ENCODE measurements at places on chromosomes 3 and 15.
A peak's percentile ranks its signal among the peaks of the same experiment; 100 is the strongest.

DNA sequence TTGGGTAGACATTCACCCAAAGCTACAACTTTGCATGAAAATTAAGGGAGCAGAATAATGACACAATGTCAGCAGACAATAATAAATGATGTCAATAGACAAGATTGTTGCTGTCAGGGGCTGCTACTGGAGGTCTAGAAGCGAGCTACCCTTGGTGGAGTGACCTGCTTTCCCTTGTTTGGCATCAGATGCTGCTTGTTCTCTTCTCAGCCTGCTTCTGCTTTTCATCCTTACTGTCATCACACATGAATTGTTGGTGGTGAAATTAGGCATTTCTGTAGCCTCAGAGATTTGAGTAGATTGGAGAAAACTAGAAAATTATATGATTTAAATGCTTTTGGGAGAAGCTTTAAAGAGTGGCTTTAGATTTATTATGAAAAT, 193.8 kb downstream of the NR1D2 start:
- DNase-seq = no peak

DNA sequence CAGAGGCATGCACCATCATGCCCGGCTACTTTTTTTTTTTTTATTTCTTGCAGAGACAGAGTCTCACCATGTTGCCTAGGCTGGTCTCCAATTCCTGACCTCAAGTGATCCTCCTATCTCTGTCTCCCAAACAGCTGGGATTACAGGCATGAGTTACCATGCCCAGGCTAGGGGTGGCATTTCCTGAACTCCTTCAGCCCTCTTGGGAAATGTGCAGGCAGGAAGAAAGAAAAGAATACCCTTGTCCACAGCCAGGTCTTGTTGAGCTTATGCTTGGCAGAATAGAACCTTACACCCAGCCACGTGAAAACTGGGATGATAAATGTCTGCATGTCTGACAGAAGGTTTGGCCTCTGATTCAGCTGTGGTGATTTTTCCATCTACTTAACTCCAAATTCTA, 30.2 kb upstream of the SNRPN start:
- no peak for DNase-seq

- DNase-seq = no peak
Measured at GRCh38 chr3:140391061-140391460, 286.8 kb upstream of the TRIM42 start.

GRCh38 chr3:116552246-116552645, 107.0 kb upstream of the LSAMP start:
- DNase-seq = no peak

DNA sequence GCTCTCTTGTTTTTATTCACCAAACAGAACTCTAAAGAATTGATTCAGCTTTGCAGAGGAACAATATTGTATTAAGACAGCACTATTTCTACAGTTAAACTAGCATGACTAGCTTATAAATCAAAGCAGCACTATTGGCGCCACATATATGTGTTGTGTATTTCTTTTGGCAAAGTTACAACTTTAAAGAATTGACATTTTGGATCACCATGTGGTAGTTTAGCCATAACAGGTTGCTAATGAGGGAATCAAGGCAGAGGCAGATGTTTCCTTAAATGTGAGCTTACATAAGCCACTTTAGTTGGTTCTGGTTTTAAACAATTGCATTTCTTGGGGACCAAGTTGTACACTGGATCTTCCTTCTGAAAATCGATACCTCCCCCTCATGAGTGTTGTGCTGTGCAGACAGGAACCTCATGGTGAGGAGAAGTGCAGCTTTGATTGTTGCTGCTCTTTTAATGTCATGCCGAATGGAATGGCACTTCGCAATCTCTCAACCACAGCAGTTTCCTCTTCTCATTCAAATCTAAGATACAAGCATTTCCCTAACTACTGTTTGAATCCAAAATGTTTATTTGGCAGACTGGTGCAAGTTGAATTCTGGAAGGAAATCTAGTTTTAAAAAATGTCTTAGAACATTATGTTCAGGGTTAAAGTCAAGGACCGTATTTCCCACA, 151.2 kb downstream of the MYRIP start:
- no peak for DNase-seq

DNA sequence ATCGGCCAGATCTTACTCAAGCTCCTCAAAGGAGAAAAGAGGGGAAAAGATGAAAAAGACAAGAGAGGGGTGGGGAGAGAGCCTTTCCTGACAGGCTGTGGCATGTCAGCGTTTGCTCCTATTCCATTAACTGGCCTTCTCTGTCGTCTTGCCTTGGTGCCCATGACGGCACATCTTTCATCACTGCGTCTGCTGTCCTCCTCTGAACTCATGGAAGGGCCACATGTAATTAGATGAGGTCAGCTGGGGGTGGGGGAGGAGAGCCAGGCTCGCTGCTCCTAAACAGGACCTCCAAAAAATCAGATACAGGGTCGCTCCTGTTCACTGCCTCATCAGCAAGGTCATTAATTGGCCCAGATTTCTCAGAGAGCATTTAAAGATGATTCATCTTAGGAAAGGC, 49.7 kb downstream of the LRTM1 start:
- no peak for DNase-seq

DNA sequence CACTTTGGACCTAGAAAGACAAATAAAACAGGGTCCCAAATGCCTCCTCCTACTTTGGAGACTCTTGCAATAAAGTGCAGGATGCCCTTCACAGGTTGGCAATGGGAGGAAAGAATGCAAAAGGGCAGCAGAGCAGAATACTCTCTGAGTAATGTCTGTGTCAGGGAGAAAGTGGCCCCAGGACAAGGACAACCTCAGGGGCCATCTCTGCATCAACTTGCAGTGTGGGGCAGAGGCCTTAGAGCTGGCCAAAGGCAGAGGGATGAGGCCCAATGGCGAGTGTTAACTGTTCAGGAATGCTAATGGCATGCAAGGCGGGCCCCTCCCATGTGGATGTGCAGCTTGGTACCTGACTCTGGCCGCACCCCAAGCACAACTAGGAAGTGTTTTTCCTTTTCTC, 8.4 kb downstream of the UPK1B start:
- no peak for DNase-seq

DNA sequence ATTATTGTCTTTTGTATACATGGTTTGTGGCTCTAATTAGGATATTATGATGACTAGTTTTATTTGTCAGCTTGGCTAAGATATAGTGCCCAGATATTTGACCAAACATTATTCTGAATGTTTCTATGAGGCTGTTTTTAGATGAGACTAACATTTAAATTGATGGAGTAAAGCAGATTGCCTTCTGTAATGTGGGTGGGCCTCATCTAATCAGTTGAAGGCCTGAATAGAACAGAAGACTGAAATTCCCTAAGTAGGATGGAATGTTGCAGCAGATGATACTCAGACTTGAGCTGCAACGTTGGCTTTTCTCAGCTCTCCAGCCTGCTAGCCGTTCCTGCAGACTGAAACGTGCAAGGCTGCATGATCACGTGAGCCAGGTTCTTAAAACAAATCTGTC, 546.5 kb downstream of the EDEM1 start:
- DNase-seq = no peak

DNA sequence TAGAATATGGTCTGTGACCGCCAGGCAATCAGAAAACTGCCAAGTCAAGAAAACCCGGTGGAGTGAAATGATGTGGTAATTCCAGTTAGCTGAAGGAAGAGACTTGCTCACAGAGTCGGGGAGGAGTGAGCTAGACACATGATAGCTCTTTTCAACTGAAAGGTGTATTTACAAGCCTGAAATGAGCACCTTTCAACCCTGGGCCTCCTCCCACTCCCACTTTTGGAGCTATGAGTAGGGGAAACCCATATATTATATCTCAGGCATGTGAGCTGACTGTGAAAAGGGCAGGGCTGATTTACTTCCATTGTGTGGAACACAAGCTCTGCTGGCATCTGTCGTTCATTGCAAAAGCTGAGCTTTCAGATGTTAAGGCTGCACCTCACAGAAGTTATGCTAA, 960.2 kb downstream of the TUSC7 start:
- DNase-seq = no peak

DNA sequence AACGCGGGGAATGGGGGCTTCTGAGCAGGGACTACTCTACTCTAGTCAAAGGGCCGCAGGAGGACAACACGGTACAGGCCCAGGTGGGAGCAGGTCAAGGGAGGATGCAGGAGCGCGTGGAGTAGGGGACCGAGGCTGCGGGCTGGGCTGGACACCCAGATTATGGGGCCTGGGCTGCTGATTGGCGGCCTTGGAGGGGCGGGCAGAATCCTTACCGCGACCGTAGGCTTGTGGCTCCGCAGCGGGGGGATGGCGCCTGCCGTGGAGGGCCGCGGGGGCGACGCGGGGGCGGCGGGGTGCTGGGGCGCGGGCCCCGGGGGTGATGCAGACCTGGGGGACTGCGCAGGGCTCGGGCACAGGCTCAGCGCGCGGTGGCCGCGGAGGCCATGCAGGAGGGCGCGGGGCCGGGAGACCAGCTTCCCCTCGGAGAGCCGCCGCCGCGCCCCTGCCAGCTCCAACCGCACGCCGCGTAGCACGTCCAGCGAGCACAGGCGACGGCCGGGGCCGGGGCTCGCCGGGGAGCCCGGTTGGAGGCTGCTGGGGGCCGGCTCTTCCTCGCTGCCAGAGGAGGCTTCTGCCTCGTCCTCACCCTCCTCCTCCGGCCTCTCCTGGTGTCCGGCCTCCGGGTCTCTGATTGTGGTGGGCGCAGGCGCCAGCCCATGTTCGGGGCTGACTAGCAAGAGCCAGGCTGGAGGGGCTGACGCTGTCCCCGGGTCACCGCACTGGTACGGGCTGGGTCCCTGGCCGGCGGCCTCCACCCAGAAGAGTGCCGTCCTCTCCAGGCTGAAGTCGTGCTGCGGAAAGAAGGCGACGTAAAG, 12.9 kb downstream of the UBAP1L start:
- no peak for DNase-seq

DNA sequence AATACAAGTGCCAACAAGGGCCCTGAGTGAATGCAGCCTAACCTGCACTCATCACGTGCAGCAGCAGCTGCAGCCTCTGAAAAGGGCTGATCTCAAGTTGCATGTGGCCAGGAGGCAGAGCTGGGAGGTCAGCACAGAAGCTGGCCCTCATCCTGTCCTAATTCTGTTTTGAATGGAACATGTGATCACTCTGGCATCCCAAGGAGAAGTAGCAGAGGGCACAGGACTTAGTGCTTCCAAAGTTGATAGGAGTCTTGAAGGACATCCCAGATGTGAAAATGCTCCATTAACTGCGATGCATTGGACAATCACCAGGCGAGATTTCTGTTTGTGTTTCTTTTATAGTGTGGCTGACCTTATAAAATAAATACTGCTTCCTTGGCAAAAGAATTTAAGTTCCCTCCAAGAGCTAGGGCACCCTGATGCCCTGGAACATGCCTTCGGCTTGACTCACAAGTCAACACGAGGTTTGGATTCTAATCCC, 31.6 kb upstream of the STAG1 start:
- no peak for DNase-seq

- no peak for DNase-seq
Measured at GRCh38 chr3:76760336-76760735, 279.6 kb upstream of the ROBO2 start.

DNA sequence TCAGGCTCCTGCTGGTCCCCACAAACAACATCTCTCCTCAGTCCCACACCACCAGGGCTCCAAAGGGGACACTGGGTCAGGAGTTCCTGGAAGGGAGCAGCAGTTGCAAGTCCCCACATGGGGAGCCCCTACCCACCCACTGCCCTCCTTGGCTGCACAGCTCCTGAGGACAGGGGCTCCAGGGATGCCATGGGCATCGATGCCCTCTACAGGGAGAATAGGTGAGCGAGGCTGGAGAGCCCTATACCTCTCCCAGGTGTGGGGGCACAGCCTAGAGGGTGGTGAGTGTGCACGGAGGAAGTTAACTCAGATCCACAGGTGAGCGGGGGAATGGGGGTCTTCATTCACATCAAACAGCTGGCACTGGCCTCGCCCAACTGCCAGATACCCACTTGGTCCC, 141.2 kb upstream of the LINGO1 start:
- DNase-seq = no peak

DNA sequence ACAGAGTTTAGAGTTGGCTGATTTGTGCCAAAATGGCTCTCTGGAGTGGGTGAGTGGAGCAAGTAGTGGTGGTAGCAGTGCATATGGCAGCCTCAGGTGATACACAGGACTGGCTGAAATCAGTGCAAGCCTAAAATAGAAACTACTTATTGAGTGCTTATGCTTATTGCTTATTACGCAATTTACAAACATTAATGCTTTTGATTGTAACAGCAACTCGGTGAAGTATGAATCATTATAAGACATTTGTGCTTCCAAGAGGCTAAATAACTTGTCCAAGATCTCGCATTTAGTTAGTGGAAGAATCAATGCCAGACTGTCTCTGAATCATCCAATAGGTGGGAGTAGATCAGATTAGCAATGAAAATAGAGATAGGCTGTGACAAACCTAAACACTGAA, 353.8 kb downstream of the NAALADL2 start:
- DNase-seq = no peak

GRCh38 chr3:6105187-6105586, 755.7 kb upstream of the GRM7 start:
- no peak for DNase-seq

GRCh38 chr3:155744010-155744625, 753 bp downstream of the PLCH1 start:
- DNase-seq = peak; percentile 3

DNA sequence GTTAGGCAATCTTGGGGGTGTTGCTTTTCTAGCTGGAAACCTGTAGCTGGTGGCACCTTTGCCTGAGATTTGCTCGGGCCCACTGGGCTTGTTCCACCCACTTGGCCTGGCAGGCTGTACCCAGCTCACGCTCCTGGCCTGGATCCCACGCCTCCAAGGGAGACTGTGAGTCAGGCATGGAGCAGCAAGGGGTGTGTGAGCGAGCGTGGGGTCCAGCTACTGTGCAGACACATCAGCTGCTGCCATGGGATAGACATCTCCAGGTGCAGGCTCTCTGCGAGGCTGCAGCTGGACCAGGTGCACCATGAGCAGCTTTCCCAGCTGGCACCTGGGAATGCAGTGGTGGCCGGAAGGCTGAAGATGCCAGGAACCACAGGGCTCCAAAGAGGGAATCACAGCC, 36.0 kb downstream of the NR1D2 start:
- DNase-seq = no peak

DNA sequence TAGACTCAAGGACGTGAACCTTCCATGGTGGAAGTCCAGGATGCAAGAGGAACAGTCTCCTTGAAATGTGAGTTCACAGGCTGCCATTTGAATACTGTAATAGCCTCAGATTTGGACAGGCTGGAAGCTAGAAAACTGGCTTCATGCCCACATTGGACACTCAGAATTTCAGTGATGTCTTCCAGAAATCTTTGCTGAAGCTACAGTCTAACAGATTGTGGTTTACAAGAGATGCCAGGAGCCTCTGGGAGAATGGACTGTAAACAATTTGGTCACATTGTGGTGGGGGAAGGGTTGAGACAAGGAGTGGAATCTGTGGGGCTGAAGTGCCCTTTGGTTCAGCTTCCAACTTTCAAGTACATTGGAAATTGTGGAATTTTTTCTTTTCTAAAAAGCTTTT, 252.0 kb upstream of the PROK2 start:
- no peak for DNase-seq

GRCh38 chr3:33047842-33048834, 48.8 kb downstream of the GLB1 start:
- peak; percentile 90 for DNase-seq

GRCh38 chr3:131427226-131427625, 45.7 kb downstream of the NUDT16 start:
- DNase-seq = no peak
